NCI-H187 (cell line): ENCODE measurements at places on chromosomes 1 and 21.

DNA sequence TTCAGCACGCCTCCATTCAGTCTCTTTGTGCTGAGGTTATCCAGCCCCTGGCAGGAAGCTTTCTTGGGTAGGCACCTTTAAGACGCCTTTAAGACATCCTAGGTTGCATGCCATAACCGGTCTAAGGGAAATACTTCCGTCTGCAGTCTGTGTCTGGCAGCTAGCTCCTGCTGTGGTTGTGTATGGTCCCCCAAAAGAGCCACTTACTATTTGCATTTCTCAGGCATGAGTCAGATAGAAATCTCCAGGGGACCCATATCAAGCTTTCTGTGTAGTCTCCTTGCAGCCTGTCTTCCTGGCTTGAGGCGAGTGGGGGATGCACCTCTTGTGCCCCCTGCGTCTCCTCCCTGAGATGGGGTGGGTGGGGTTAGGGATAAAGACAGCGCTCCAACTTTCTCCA lies 10.0 kb upstream of the RYR2 start:
- DNase-seq: no peak

DNA sequence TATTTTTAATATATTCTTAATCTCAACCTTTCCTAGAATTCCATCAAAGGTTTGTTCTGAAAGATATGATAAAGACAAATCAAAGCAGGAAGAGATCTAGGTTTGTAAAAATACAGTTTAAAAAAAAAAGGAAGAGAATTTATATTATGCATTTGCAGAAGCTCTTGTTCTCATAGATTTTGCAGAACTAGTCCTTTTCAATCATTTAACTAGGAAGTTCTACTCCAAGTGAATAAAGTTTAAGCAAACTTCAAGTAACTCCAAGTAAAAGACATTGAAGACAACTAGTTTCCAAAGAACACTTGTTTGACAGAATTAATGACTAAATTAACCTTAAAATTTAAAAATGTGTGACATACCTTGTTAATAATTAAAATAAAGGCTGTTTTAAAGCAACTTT lies 55.9 kb downstream of the HNRNPR start:
- DNase-seq: no peak

- no peak for DNase-seq
Observed at GRCh38 chr1:207892764-207893163, 18.2 kb downstream of the CD34 start.

DNA sequence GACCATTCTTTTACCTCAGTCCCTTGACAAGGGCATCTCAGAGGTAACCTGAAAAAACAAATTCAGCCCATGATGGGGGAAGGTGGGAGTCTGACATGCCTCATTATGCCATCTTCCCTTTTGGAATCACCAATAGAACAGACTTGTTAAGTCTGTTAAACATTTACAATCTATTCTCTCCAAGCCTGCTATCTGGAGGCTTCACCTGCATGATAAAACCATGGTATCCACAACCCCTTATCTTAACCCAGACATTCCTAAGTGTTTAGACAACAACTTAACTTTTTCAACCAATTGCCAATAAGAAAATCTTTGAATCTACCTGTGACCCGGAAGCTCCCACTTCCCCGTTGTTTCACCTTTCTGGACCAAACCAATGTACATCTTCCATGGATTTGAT lies 233.0 kb upstream of the CACYBP start:
- no peak for DNase-seq

- no peak for DNase-seq
Observed at GRCh38 chr1:34736692-34737091, 18.2 kb upstream of the GJB5 start.

GRCh38 chr1:1680912-1681273 lies 11.7 kb downstream of the SLC35E2B start:
- DNase-seq: no peak

- DNase-seq: no peak
Observed at GRCh38 chr1:206651958-206652890, 16.9 kb downstream of the DYRK3 start.

DNA sequence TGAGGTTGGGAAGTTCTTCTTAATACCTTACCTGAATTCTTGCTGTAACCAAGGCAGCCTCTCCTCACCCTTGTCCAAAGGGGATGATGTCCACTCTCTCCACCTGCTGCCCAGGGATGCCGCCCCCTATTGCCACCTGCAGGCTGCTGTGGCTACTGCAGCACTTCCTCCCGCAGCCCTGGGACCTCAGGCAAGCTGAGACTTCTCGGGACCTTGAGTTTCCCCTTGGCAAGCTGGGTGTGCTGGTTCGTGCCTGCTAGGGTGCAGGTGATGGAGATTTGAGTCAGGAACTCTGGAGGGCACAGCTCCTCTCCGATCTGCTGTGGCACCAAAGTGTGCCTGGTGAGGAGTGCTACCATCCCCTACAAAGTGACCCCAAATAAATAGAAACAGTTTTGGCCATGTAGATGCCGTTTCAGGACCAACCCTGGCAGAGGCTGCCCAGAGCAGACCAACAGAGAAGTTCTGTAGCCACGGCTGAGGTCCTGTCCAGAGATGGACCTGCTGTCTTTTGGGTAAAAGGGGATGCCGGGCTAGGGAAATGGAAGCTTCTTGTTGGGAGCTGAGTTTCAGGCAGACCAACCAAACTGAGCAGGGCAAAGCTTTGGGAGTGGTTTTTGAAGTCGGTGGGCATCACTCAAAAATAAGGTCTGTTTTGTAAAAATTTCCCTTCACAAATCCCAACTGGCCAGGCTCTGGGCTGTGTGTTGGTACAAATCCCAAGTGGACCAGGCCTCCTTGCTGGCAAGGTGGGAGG lies 31.7 kb downstream of the RUNX3 start:
- no peak for DNase-seq

DNA sequence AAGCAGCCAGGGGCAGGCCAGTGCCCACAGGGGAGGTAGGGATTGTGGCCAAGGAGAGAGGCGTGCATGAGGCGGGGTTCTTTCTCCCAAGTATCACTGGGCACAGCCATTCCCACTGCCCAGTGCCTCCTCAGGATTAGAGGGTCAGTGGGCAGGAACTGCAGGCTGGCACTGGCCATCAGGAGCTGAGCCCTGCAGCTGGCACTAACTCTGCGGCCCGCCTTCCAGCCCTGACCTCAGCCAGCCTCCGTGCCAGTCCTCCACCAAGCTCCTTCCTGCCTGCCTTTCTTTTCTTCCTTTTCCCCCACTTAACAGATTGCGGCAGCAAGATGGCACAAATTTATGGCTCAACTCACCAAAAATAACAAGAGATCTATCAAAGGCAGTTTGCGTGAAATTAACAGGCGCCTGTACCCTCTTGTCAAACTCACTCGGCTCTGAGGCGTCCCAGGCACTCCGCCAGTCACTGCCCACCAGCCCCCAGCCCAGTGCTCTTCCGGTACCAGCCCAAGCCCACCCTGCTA lies 11.1 kb downstream of the ADGRB2 start:
- no peak for DNase-seq

DNA sequence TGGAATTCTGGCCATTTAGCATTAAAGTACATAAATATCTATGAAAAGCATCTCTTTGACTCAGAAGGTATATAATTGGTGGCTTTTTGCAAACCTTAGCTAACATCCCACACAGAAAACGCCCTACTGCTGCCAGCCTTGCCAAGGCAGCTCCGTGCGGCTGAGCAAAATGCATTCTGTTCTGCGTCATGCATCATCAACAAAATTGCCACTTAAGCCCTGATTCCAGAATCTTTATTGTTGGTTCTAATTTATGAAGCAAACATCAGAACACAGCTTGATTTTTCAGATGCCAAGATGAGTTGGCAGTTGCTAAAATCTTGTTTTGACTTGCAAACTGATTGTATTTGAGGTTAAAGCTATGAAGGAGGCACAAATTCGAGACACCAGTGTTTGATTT lies 314.9 kb upstream of the DEPDC1 start:
- peak; percentile 47 for DNase-seq

DNA sequence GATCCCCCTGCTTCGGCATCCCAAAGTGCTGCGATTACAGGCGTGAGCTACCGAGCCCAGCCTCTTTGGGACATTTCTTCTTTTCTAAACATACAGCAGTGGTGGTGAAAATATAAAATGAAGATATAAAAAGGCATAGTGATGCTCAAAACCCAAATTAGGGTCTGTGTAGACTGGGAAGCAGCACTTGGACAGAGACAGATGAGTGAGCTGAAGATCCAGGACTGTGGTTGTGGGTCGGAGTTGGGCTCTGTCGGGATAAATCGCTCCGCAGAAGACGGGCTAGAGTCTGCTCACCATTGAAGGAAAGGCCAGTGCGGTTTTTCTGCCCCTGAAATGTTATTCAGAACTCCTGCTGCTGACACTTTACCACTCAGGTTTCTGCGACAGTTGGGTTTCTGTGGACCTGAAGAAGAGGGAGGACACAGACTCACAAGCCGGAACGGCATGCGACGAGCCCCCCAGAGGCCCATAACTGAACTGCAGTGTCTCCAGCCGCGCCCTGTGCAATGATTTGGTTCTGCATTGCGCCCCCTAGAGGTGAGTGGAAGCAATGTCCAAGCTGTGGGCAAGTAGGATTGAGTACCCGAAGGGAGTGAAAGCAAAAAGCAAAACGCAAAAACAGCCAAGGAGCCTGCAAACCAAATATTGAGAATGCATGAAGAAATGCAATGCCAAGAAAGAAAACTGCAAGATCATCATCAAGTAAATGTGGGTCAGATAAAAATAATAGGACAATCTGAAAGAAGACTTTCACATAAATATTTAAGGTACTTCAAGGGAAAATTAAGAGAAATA lies 66.6 kb downstream of the GABPA start:
- no peak for DNase-seq

GRCh38 chr1:101603726-101604125 lies 366.9 kb downstream of the S1PR1 start:
- no peak for DNase-seq

DNA sequence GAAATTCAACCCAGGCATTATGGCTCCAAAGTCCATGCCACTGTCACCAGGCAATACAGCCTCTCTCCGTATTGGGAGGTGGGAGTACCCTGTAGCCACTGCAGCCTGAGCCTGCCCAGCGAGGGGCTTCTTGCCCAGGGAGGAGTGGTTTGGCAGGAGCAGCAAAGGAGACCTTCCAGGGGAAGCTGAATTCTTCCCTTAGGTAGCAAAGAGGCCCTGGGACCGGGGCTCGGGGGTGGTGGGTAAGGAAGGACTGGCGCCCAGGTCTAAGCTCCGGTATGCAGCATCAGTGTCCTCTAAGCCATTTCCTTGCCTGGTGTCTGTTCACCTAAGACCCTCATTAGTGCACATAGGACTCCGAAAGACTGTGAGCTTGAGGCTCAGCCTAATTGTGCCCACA lies 17.0 kb downstream of the TNNT2 start:
- no peak for DNase-seq

DNA sequence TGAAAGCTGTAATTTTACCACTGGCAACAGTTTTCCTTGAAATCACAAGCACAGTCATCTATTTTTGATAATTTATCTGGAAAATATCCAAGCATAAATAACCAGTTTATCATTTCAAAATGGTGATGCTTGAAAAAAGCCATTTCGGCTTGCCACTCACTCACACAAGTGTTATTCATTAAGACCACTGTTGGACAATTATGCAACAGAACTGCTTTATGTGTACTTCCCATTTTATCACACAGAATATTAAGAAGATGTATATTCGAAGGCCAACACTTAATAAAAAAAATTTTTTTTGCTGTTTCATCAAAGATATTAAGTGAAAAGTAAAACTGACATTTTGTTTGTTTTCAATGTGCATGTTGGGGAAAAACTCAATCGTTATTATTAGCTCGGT lies 62.3 kb downstream of the EIF4G3 start:
- no peak for DNase-seq

- DNase-seq: no peak
Observed at GRCh38 chr1:59917026-59917784, 9.4 kb downstream of the CYP2J2 start.

DNA sequence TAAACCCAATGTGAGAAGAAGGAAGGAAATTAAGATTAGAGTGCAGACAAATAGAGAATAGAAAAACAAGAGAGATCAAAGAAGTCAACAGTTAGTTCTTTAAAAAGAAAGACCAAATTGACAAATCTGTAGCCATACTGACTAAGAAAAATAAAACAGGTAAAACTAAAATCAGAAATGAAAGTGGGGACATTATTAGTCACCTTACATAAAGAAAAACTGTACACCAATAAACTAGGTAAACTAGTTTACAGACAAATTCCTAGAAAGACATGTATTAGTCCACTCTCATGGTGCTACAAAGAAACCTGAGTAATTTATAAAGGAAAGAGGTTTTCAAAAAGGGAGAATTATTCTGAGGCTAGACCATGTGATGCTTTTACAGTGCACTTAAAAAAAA lies 22.3 kb downstream of the BLZF1 start:
- no peak for DNase-seq

- no peak for DNase-seq
Observed at GRCh38 chr21:42373196-42373907, 7.0 kb upstream of the TFF1 start.

DNA sequence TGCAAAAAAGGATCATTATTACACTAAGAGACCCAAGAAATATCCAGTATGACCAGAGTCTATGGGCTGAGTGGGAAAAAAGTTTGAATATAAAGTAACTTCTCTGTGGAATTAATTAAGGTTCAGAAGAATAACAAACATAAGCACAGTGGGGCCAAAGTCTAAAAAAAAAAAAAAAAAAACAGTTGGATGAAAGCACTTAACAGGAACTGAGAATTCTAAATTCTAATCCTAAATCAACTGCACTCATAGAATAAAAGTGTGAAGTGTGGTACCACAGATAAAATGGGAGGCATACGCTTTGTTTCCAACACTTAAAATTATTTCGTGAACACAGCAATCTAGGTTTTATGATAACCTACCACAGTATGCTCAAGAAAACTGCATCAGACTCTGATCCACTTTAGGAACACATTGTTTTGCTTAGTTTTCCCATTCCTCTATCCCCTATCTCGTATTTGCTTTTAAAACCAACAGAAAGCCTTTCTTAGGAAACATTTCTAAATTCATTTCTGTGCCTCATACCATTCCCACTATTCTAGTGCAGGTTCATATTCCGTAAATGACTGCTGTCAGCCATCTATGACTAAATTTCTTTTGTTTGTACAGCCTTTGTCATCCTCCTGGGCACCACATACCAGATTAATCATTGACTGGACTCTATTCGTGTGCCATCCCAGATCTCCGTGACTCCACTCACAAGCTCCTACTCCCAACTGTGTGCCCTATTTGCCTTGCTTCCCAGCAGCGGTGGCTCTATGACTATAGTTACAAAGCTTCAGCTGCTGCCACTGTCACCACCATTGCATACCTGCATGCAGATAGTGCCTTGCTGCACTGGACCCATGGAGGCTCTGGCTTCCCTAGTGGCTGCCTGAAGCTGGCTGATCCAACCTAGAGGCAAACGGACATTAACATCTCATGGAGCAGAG lies 24.9 kb downstream of the CHML start:
- DNase-seq: no peak

- DNase-seq: no peak
Observed at GRCh38 chr1:226809785-226810571, 60.4 kb upstream of the PSEN2 start.

- DNase-seq: no peak
Observed at GRCh38 chr1:226956942-226957713, 17.0 kb downstream of the COQ8A start.
